ENCODE measurements at places on chromosomes 6 and 20. TPM values are rescaled to one million over a fixed set of nuclear protein-coding genes. Genes with fewer than 3 reads are reported as not detected.

GRCh38 chr6:148466158-148466557 is 123.5 kb downstream of the SASH1 start:
- H3K4me3 ChIP-seq, result no peak overlapping the region
- H3K27ac ChIP-seq, result peak overlapping the region; percentile 55
- DNase-seq, result no peak
- H3K36me3 ChIP-seq, result no peaks in the 10 kb centered on the region

TLDC2 gene
- total RNA-seq, result 1.6 TPM

GRCh38 chr6:75386050-75386770 is 101.6 kb upstream of the TMEM30A start:
- H3K4me1 ChIP-seq, result no peaks in the 10 kb centered on the region
- H3K36me3 ChIP-seq, result no peaks in the 10 kb centered on the region
- no peak overlapping the region for H3K4me3 ChIP-seq
- no peaks in the 10 kb centered on the region for H3K27me3 ChIP-seq

GRCh38 chr6:136890194-136890839 is 31.8 kb upstream of the SLC35D3 start:
- no peak overlapping the region for H3K27ac ChIP-seq
- H3K27me3 ChIP-seq, result no peaks in the 10 kb centered on the region
- H3K36me3 ChIP-seq, result no peaks in the 10 kb centered on the region
- no peak for DNase-seq

- no peaks in the 10 kb centered on the region for H3K4me1 ChIP-seq
- no peaks in the 10 kb centered on the region for H3K27me3 ChIP-seq
- H3K36me3 ChIP-seq, result no peaks in the 10 kb centered on the region
- DNase-seq, result no peak
- no peak overlapping the region for H3K27ac ChIP-seq
These were observed 34.6 kb upstream of the EPHA7 start for GRCh38 chr6:93453956-93454355.

DNA sequence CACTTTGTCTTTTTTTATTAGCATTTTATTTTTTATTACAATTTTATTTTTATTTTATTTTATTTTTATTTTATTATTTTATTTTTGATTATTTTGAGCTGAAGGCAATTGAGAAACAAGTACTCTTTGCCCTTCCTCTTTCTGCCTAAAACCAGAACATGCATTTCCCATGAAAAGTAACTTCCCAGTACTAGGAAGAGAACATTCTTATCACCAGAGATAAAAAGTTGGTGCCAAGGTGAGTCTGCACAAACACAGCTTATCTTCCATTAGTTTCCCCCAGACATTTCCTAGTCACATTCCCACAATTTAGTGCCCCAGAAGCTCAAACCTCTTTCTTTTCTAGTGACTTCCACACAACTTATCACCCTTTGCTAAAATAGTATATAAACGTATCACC is 84.8 kb downstream of the CD24 start:
- no peak for DNase-seq
- H3K27me3 ChIP-seq, result no peaks in the 10 kb centered on the region
- no peak overlapping the region for H3K27ac ChIP-seq
- no peaks in the 10 kb centered on the region for H3K36me3 ChIP-seq

OR2W1 gene
- not detected for total RNA-seq

YIPF3 gene
- total RNA-seq, result 160 TPM

DNA sequence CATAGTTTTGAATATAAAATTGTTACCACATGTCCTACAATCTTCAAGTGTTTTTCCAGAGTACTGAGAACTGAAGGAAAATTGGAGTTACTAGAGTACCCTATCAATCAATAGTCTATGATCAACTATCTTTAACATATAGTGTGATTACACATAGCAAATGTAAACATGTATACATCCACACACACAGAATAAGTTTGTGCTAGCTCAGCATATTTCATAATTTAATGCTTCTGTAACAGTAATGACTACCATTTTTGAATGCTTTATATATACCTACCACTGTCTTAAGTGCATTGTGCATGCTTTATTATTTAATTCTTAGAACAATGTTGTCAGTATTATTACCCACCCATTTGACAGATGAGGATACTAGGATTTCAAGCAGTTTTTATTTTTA is 523.9 kb downstream of the HAO1 start:
- no peaks in the 10 kb centered on the region for H3K36me3 ChIP-seq
- no peaks in the 10 kb centered on the region for H3K4me1 ChIP-seq
- DNase-seq, result no peak
- no peak overlapping the region for H3K27ac ChIP-seq
- no peaks in the 10 kb centered on the region for H3K27me3 ChIP-seq

DNA sequence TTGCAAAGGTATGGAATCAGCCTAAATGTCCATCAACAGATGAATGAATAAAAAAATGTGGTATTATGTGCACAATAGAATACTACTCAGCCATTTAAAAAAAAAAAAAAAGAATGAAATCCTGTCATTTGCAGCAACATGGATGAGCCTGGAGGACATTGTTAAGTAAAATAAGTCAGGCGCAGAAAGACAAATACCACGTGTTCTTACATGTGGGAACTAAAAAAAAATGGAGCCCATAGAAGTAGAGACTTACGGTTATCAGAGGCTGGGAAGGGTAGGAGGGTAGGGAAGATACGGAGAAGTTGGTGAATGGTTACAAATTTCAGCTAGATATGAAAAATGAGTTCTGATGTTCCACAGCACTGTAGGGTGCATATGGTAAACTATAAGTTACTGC is 97.2 kb upstream of the SIRPG start:
- H3K36me3 ChIP-seq, result no peaks in the 10 kb centered on the region
- H3K4me3 ChIP-seq, result no peak overlapping the region
- H3K27ac ChIP-seq, result no peak overlapping the region
- DNase-seq, result no peak
- no peaks in the 10 kb centered on the region for H3K4me1 ChIP-seq

GRCh38 chr6:4849226-4850022 is 73.2 kb downstream of the CDYL start:
- no peak overlapping the region for H3K27ac ChIP-seq
- peaks cover 22% of the 10 kb centered on the region for H3K4me1 ChIP-seq
- H3K36me3 ChIP-seq, result no peaks in the 10 kb centered on the region
- no peak overlapping the region for H3K4me3 ChIP-seq
- DNase-seq, result no peak
- no peaks in the 10 kb centered on the region for H3K27me3 ChIP-seq

DNA sequence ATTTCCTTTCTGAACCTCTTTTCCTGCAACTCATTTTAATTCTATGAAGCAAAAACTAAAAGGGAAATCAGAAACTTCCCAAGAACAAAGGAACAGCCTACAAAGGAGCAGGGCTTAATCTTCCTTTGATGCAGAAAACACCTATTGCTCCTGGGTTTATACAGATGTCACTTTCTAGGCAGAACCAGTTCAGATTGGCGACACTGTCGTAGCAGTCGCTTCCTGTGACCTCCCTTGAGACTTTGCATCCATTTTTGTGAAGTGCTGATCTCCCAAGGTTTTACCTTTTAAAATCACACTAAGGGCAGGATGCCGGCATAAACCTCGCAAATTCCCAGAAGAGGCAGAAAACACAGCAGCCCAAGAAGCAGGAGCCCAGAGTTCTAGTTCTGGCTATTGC is 40.1 kb downstream of the JAG1 start:
- H3K27me3 ChIP-seq, result no peaks in the 10 kb centered on the region
- peaks cover 97% of the 10 kb centered on the region for H3K4me1 ChIP-seq
- no peaks in the 10 kb centered on the region for H3K36me3 ChIP-seq
- no peak overlapping the region for H3K4me3 ChIP-seq

- no peak for DNase-seq
- no peaks in the 10 kb centered on the region for H3K36me3 ChIP-seq
- H3K4me1 ChIP-seq, result no peaks in the 10 kb centered on the region
- H3K4me3 ChIP-seq, result no peak overlapping the region
- H3K27me3 ChIP-seq, result no peaks in the 10 kb centered on the region
- H3K27ac ChIP-seq, result no peak overlapping the region
These were observed 430.3 kb upstream of the SULF2 start for GRCh38 chr20:48215536-48215935.

- H3K4me3 ChIP-seq, result peak overlapping the region; percentile 43
- no peak overlapping the region for H3K27ac ChIP-seq
- H3K4me1 ChIP-seq, result no peaks in the 10 kb centered on the region
These were observed 19.7 kb downstream of the HLA-DOB start for GRCh38 chr6:32796848-32797776.

RBBP8NL gene
- total RNA-seq, result not detected

MAFB gene
- total RNA-seq, result 82.9 TPM

TM9SF4 gene
- total RNA-seq, result 33.4 TPM

GRCh38 chr6:161414180-161414579 is 140.3 kb upstream of the AGPAT4 start:
- no peak for DNase-seq
- no peaks in the 10 kb centered on the region for H3K4me1 ChIP-seq
- H3K27me3 ChIP-seq, result no peaks in the 10 kb centered on the region
- H3K36me3 ChIP-seq, result no peaks in the 10 kb centered on the region
- H3K4me3 ChIP-seq, result no peak overlapping the region
- no peak overlapping the region for H3K27ac ChIP-seq

NKAIN4 gene
- not detected for total RNA-seq

FERMT1 gene
- total RNA-seq, result not detected

- H3K4me1 ChIP-seq, result peaks cover 10% of the 10 kb centered on the region
- H3K4me3 ChIP-seq, result peak overlapping the region; percentile 8
- DNase-seq, result peak; percentile 83
These were observed 5.1 kb upstream of the ADAM33 start for GRCh38 chr20:3686867-3687321.

DNA sequence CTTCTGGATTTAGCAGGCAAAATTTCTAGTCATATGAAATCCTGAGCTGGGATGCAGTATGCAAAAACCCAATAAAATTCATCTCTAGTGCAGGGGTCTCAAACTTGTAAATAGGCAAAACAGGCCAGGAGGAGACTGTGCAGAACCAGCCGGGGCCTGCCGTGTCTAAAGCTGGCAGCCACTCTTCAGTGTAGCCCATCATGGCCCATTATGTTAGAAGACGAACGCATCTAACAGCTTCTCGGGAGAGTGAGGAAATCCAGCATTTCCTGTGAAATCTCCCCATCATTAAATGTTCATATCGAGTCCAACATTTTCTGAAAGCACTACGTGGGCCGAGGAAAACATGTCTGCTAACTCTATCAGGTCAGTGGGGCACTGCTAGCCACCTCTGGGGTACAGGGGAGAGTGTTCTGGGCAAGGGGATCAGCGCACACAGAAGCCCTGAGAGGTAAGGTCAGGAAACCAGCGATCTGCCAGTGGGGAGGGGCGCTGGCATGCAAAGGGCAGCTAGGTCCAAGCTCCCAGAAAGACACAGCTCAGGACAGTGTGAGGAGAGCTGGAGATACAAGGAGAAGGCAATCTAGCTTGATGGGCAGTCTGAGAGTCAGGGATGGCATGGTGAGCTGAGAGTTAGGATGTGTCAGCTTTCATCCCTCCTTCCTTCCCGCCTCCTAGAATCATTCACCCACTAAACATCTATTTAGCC is 144.2 kb downstream of the PREX1 start:
- peaks cover 73% of the 10 kb centered on the region for H3K4me1 ChIP-seq
- H3K4me3 ChIP-seq, result no peak overlapping the region
- H3K36me3 ChIP-seq, result peaks cover 21% of the 10 kb centered on the region
- DNase-seq, result no peak

GRCh38 chr6:87799651-87800050 is 97.6 kb upstream of the AKIRIN2 start:
- H3K27ac ChIP-seq, result no peak overlapping the region
- no peak for DNase-seq
- H3K27me3 ChIP-seq, result no peaks in the 10 kb centered on the region
- no peak overlapping the region for H3K4me3 ChIP-seq
- H3K4me1 ChIP-seq, result no peaks in the 10 kb centered on the region

- H3K4me1 ChIP-seq, result no peaks in the 10 kb centered on the region
- no peak overlapping the region for H3K27ac ChIP-seq
- no peaks in the 10 kb centered on the region for H3K36me3 ChIP-seq
- DNase-seq, result no peak
- no peak overlapping the region for H3K4me3 ChIP-seq
- H3K27me3 ChIP-seq, result no peaks in the 10 kb centered on the region
These were observed 189.7 kb downstream of the PACRG start for GRCh38 chr6:162917506-162917905.

GRCh38 chr6:155248008-155249001 is 15.5 kb upstream of the CLDN20 start:
- H3K4me1 ChIP-seq, result peaks cover 9% of the 10 kb centered on the region
- no peak overlapping the region for H3K4me3 ChIP-seq
- H3K36me3 ChIP-seq, result no peaks in the 10 kb centered on the region
- H3K27ac ChIP-seq, result no peak overlapping the region
- no peak for DNase-seq

Measured in thoracic aorta (tissue), 2 donors.